ENCODE measurements at places on chromosomes 6 and 20.

DNA sequence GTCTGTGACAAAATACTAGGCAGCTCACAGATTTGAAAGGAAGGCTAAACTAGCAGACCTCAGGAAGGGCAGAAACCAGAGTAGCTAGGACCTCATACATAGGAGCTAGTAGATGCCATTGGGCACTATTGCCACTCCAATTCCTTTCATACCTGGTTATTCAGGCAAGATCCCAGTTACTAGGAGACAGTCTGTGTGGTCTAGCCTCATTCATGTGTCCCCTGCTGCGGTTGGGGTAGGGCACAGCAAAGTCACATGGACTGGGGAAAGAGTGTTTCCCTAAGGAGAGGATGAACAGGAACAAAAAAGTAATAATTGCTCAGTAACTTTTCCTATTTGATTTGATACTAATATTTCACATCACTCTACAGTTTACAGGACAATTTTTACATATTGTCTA, 204.6 kb upstream of the HEY2 start:
- no peak for DNase-seq

DNA sequence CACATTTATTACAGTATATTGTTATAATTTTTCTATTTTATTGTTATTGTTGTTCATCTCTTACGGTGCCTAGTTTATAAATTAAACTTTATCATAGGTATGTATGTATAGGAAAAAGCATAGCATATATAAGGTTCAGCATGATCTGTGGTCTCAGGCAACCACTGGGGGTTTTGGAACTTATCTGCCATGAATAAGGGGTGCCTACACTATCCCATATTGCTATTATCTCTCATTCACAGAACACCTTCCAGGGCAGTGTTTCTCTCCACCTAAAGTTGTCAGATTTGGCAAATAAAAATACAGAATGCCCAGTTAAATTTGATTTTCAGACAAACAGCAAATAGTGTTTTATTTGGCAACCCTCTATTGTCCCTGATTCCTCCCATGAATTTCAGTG, 35.5 kb upstream of the FAM184A start:
- DNase-seq = no peak

DNA sequence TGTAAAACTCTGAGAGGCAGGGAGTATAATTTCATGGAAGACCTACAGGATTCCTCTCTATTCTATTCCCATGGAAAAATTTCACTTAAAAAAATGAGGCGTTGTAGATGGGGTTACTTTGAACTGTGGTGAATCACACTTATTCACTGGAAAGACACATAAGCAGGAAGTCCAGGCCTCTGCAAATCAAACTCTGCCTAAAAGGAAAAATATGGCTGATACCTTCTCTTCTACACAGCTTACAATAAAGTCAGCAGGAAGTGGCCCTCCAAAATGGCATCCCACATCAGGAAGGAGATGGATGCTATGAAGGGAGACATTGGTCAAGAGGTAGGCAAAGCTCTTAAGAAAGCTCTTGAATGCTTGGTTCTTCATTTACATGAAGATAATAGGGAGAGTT, 115.9 kb downstream of the FYN start:
- DNase-seq = no peak

DNA sequence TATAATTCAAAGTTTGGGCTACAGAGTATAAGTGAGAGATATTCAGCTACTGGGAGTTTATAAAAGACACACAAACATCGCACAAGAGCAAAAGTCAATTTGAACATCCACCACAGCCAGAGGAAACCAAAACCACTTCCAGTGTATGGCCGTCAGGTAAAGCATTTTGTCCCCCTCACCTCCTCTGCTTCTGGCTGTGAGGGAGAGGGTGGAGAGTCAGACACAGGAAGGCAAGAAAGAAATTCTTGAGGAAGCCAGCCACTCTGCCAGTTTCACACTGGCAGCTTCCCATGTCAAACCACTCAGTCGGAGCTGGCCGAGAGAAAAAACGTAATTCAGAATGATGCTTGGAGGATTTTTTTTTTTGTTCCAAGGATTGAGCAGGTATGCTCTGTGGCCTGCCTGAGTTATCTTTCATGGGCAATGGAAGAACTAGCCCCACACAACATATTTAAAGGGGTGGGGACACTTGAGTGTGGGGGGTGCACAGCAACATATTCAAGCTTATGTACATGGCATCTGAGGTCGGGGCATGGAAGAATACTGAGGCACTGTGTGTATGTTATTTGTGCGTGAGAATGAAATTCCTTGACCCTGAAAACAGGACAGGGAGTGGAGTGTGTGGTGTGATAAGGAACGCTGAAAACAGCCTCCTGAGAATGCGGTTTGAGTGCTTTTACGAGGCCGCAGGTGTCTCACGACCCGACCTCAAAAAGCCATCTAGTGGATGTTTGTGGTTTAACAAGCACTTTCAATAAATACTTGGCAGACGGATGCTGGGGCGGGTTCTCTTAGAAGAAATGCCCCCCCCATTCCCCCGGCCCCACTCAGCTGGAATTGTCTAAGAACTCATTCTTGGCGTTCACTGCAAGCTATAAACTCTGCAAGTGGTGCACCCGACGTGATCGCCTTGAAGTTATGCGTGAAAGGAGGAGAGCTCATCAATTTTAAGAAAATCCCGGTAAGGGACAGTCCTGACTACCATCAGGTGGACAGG, 27.5 kb upstream of the ZBTB22 start:
- peak; percentile 39 for DNase-seq

- DNase-seq = no peak
Observed at GRCh38 chr20:48818031-48818370, 9.8 kb downstream of the PREX1 start.

GRCh38 chr6:1311400-1312202, at the start of gene FOXQ1:
FOXQ1 (plus strand) TSS chr6:1312098; CDS start chr6:1312705, 607 bp downstream.
- DNase-seq = no peak

GRCh38 chr6:29567991-29568390, 8.5 kb upstream of the UBD start:
- DNase-seq = no peak

- no peak for DNase-seq
Observed at GRCh38 chr6:154002894-154003293, 36.1 kb upstream of the OPRM1 start.

DNA sequence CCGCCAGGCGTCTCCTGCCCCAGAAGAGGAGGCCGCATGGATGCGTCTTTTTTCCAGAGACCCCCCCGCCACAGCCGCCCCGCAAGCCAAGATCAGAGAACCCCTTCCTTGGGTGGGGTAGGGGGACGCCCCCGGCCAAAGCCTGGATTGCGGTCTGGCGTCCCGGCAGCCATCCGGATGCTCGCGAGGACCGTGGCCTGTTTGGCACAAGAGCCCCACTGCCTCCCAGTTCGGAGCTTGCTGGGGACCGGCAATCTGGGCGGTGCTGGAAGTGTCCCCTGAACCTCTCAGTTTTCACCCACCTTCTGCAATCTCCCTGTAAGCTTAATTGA, 924 bp downstream of the FAM162B start:
- DNase-seq = no peak

DNA sequence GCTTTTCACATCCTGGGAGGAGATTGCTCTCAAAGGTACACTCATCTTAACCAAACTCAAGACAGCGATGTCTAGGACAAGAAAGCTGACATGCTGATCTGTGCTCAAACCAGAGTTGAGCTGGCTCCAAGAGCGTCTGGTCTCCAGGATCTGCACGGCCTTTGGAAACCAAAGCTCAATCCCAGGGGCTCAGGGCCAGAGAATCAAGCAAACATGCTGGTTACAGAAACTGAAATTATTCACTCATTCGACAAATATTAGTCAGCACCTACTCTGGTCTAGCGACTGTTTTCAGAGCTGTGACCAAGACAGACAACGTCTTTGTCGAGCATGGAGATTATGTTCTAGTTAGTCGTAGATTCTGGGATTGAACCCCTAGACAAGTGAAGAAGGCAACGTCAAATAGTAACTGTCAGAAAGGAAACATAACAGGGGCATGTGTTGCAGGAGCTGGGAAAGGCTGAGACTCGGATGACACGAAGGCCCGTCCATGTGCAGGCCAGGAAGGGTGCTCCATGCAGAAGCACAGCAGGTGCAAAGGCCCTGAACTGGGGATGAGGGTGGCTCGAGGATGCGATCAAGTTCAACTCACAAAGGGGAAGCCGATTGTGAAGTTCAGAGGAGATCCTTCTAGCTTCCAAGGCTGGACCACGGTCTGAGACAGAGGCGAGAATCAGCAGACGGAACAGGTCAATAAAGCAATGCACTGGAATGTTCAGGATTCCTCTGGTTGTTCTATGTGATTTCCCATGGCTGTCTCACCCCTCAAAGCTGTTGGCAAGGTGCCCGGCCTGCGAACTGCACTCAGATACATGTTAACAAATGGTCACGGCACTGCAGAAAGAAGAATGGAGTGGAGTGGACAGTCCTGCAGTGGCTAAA, 12.5 kb upstream of the PCK1 start:
- no peak for DNase-seq

- no peak for DNase-seq
Observed at GRCh38 chr6:19312241-19312978, 524.8 kb upstream of the ID4 start.

DNA sequence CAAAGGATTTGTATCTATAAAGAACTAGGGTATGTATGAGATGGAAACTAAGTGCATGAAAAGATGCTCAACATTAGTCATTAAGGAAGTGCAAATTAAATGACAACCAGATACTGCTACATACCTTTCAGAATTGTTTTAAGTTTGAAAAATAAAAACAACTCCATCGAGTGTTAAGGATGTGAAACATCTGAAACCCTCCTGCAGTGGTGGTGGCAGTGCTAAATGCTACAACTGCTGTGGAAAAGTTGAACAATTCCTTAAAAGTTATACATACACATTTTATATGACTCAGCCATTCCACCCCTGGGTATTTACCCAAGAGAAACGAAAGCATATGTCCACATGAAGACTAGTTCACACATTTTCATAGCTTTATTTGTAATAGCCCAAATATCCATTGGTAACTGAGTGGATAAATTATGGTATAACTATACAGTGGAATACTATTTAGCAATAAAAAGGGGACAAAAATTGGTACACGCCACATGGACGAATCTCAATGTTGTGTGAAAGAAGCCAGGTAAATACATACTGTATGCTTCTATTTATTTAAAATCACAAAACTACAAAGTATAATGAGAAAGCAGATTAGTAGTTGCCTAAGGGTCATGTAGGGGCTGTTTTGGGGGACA, 10.6 kb downstream of the ARMH2 start:
- DNase-seq = no peak

- DNase-seq = no peak
Observed at GRCh38 chr20:59153355-59153681, 10.3 kb upstream of the ZNF831 start.

DNA sequence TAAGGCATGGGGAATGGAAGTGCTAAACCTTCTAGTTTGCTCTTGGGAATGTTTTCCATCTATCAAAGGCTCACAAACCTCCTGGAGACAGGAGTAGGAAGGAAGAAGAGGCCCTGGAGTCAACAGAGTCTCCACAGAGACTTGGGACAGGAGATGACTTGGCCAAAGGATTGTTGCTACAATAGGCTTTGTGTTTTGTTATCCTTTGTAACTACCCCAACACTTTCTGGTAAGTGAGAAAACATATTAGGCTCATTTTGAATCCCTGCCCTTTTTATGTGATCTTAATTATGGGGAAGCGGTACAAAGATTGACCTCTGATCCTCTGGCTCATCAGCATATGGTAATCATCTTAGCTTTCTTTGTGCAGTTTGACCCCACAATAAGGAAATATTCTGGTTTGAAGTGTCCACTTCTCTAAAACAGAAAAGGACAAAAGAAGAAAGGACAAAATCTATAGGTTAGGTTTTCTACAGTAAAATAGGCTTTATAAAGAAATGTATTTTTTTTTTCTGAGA, 24.1 kb upstream of the GTF3C6 start:
- no peak for DNase-seq

GRCh38 chr6:20448828-20449227, 47.1 kb downstream of the E2F3 start:
- DNase-seq = no peak

GRCh38 chr6:144351379-144352127, 66.4 kb downstream of the UTRN start:
- DNase-seq = no peak

GRCh38 chr6:132830334-132830751, 16.0 kb downstream of the RPS12 start:
- no peak for DNase-seq

DNA sequence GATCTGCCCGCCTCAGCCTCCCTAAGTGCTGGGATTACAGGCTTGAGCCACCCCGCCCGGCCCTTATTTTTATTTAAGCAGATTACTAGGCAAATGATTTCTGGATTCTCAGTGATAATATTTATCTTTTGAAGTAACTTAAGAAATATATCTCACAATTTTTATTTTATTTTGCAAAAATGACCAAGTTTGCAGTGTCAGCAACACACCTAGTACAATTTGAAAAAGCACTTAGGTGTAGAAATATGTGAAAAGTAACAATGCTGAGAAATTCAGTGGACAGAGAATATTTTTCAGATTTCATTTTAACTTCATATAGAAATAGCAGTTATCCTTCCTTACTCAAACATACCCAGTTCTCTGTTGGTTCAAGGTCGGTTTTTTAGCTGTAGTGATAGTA, 78.9 kb upstream of the XRN2 start:
- DNase-seq = no peak

DNA sequence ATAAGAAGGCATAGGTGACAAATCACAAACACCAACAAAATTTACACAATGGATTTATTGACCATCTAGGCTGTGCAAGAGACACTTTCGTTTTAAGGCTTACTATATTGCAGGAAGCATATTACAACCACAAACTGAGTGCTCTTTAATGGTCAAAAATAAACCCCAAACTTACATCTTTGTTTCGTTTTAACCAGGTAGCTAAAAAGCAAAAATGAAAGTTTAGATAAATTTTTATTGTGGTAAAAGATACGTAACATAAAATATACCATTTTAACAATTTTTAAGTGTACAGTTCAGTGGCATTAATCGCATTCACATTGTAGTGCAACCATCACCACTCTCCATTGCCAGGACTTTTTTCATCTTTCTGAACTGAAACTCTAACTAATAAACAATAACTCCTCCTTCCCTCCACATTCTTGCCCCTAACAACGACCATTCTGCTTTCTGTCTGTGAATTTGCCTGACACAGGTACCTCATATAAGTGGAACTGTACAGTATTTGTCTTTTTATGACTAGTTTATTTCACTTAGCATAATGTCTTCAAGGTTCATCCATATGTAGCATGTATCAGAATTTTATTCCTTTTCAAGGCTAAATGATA, 32.3 kb upstream of the DUSP22 start:
- DNase-seq = no peak

DNA sequence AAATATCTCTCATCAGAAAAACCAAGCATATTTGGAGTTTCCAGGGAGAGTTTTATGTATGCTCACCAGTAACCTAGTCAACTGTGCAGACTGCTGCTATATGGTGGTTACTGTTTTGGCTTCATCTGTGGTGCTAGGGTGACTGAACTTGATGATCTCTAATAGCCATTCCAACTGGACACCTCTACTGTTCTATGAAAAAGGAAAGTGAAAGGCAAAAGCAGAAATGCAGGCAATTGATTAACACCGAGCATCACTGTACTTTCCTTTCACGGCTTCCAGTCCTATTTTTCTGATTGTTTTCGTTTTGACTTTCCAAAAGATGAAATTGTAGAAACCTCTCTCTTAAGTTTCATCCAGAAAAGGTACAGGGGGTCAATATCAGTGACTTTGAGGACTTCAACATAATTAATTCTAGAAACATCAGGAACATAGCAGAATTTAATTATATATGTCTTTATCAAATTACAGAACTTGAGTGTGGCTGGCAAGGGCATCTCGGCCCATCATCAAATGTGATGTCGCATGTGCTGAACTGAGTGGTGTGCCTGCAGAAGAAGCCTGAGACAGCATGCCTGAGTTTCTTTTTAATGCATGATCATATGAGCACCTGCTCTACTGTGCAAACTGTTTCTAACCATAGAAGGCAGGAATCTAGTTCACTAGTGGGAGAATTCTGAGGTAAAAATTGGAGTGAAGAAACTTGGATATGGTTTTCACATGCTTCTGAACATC, 464.3 kb upstream of the FLRT3 start:
- no peak for DNase-seq

Data from activated CD8-positive, alpha-beta memory T cell treated with anti-CD3 and anti-CD28 coated beads for 1 hour (primary cell).